Thoracic aorta (tissue), 2 donors: ENCODE measurements at places on chromosomes 1 and 21. TPM values are rescaled to one million over a fixed set of nuclear protein-coding genes. Genes with fewer than 3 reads are reported as not detected.

- no peak for DNase-seq
These were observed 8.5 kb downstream of the CAMK2N1 start for GRCh38 chr1:20477348-20478056.

- DNase-seq: no peak
These were observed 2.4 kb downstream of the CD247 start for GRCh38 chr1:167515893-167516321.

The AMY1A gene
- not detected for total RNA-seq

GRCh38 chr1:155079487-155080311, 1.1 kb downstream of the EFNA3 start:
- no peak for DNase-seq

The SLC35F3 gene
- not detected for total RNA-seq

- DNase-seq: no peak
These were observed 397.9 kb upstream of the TMPRSS15 start for GRCh38 chr21:18801468-18801867.

DNA sequence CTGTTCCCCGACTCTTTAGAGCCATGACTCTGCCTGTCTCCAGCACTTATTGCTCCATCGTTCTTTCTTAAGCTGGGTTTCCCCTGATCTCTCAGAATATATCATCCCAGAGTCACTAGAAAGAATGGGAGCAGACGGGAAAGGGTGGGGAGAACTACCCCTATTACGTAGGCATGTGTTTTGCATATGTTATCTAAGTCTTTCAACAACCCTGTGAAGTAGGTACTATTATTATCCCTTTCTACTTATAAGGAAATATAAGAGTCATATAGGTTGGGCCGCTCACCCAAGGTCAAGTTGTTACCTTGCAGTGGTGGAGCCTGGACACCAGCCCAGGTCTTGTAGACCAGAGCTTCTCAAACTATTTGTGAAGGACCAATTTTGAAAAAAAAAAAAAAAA, 38.7 kb downstream of the ELF3 start:
- no peak for DNase-seq
